ENCODE measurements at places on chromosomes 3 and 15. TPM values are rescaled to one million over a fixed set of nuclear protein-coding genes. Genes with fewer than 3 reads are reported as not detected.

The PODXL2 gene
- 4.4 TPM for total RNA-seq

The CPB1 gene
- total RNA-seq: not detected

The ISLR2 gene
- total RNA-seq: not detected

The LMAN1L gene
- under 0.01 TPM for total RNA-seq

The ISL2 gene
- 0.13 TPM for total RNA-seq

The PLIN1 gene
- total RNA-seq: not detected

The SLC38A3 gene
- 0.36 TPM for total RNA-seq

Data from thoracic aorta endothelial cell (primary cell).